ENCODE measurements at places on chromosomes 2 and 18.

GRCh38 chr18:62499263-62499650, 23.6 kb upstream of the ZCCHC2 start:
- no peak for DNase-seq

- DNase-seq, result no peak
Measured at GRCh38 chr2:46275995-46276394, 21.2 kb upstream of the EPAS1 start.

DNA sequence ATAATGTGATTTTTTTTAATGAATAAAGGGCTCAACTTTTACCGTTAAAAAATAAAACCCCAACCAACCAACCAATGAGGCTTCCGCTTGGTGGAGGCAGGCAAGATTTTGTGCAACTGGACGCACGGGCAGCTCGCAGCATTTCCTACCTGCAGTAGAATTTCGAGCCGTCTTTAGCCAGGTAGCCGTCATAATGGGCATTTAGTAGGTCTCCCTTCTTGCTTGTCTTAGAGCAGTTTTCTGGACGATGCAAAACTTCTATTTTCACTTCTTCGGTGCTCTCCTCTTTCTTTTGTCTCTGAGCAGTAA, 316 bp downstream of the FKBP7 start:
- no peak for DNase-seq

- peak; percentile 69 for DNase-seq
Measured at GRCh38 chr18:9575558-9575957, 38.8 kb downstream of the PPP4R1 start.

GRCh38 chr2:74436848-74437695, 4.7 kb downstream of the RTKN start:
- no peak for DNase-seq

- no peak for DNase-seq
Measured at GRCh38 chr18:717003-717402, 4.6 kb upstream of the ENOSF1 start.

- no peak for DNase-seq
Measured at GRCh38 chr2:136801661-136802060, 36.3 kb downstream of the THSD7B start.

GRCh38 chr18:27616324-27616723, 431.2 kb upstream of the CHST9 start:
- no peak for DNase-seq

DNA sequence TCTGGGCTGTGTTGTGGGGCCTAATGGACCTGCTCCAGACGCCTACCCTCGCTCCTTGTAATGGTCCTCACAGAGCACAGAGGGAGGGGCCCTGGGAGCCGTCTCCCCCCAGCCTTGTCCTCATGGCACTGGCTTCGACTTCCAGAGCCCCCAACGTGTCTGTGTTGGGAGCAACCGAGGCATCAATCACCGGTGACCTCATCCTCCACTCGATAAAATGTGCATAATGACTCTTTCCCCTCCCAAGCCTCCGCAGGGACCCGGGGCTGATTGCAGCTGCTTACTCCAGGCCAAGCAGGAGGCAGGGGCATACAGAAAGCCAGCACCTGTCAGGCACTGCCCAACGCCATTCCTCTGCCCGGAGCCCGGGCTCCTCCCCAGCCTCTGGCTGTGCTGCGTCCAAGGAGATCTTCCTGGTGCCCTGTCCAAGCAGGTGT, 271.7 kb downstream of the NDUFA10 start:
- no peak for DNase-seq

DNA sequence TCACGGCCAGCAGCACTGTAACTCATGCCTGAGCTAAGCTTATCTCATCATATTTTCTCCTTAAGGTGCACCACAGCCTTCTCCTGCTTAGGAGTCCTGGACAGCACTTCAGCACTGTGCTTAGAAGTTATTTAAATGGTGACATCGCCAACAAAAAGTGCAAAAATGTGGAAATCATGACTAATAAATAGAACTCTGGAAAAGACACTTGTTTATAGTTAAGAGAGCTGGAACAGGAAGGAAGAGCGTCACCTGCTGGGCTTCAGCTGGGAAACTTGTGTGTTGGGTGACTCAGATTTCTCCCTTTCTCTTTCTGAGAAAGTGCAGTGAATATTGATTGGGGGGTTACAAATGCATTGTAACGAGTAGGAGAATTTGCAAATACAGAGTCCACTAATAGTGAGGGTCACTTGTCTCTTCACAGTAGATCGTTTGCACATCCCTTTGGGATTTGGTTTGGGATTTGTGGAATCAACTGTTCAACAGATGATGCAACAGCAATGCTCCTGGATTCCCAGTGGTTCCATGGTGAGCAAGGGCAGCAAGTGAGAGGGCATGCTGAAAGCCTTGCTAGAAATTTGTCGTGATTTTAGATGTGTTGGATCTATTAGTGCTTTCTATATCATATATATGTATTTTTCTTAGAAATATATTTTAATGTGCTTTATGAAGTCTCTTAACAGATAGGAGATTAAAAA, 84.2 kb downstream of the DOK6 start:
- no peak for DNase-seq

GRCh38 chr18:26853401-26853800, 12.1 kb downstream of the AQP4 start:
- no peak for DNase-seq

GRCh38 chr18:53018791-53019190, 678.8 kb downstream of the DCC start:
- no peak for DNase-seq

DNA sequence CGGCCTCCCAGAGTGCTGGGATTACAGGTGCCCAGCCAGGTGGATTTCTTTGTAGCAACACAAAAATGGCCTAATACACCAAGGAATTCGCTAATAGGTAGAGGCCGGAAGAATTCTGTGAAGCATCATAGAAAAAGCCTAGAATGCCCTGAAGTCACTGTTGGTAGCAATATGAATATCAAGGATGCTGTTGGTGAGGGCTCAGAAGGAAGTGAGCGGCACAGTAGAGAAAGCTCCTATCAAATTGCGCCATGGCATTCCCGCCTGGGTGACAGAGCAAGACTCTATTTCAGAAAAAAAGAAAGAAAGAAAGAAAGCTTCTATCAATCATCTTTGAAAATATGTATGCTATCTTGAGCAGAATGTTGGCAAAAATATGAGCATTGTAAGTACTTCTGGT, 23.8 kb downstream of the GALNT5 start:
- DNase-seq, result no peak

GRCh38 chr2:222792001-222792611, 68.7 kb upstream of the ACSL3 start:
- no peak for DNase-seq

- no peak for DNase-seq
Measured at GRCh38 chr18:69936191-69936558, 11.5 kb downstream of the CD226 start.

- DNase-seq, result no peak
Measured at GRCh38 chr18:5969989-5970403, 74.7 kb upstream of the TMEM200C start.

GRCh38 chr18:52401236-52401635, 61.2 kb downstream of the DCC start:
- DNase-seq, result no peak

GRCh38 chr2:19720306-19720705, 181.5 kb downstream of the TTC32 start:
- DNase-seq, result no peak

GRCh38 chr18:50069422-50069821, 125.5 kb downstream of the MYO5B start:
- no peak for DNase-seq

DNA sequence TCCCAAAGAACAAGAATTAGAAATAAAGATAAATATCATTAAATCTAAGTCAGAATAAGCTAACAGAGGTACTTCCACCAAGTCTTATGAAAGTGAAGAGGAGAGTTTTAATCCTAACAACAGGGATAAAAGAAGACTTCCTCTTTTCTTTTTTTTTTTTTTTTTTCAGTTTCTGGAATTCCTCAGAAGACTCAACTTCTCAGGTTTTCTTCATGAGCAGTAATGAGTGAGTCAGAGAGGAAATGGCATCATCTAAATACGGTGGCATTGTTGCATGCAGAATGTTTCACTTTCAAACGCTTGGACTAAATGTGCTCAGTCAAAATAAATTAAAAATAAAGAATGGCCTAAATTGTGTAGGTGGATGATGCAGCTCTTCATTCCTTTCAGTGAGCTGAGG, 45.6 kb upstream of the ARHGAP15 start:
- peak; percentile 73 for DNase-seq

- peak; percentile 61 for DNase-seq
Measured at GRCh38 chr2:201698588-201699226, at the start of gene MPP4. TSS of gene MPP4 (minus strand) at chr2:201698644. CDS start at chr2:201693954, 4,690 bp downstream.

- DNase-seq, result peak; percentile 80
Measured at GRCh38 chr2:178914259-178914849, 107.1 kb upstream of the TTN start.

- DNase-seq, result no peak
Measured at GRCh38 chr18:50839996-50840395, 20.2 kb upstream of the MRO start.

DNA sequence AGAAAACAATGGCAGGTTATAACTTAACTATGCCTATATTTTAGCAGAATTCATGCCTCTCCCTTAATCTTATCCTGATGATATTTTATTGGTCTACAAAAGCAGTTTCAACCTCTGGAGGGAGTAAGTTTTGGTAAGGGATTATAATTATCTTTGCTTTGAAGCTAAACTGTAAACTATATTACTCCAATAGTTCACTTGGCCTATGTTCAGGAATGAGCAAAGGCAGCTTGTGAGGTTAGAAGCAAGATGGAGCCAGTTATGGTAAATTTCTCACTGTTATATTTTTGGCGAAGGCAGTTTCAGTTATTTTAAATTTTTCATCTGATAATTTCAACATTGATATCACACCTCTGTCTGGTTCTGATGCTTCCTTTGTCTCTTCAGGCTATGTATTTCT, 192.5 kb upstream of the RGPD4 start:
- DNase-seq, result no peak

GRCh38 chr2:229273006-229273722, 2.1 kb upstream of the PID1 start:
- no peak for DNase-seq

DNA sequence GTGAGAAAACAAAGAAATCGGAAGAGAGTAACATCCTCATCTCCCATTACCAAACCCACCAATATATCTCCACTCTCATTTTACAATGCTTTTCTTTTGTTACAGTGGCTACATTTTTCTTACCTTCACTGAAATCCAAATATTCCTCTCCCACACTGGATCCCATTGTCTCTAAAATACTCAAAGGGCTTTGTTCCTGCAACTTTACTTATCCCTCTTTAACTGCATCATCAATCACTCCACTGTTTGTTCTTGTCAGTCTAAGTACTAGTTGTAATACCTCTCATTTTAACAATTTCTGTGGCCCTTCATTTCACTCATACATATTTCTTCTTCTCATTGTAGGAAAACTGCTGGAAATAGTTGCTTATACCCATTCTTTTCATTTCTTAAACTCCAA, 464.2 kb upstream of the PIK3C3 start:
- no peak for DNase-seq
